NCI-H2171 (cell line): ENCODE measurements at places on chromosomes 12 and 14.

DNA sequence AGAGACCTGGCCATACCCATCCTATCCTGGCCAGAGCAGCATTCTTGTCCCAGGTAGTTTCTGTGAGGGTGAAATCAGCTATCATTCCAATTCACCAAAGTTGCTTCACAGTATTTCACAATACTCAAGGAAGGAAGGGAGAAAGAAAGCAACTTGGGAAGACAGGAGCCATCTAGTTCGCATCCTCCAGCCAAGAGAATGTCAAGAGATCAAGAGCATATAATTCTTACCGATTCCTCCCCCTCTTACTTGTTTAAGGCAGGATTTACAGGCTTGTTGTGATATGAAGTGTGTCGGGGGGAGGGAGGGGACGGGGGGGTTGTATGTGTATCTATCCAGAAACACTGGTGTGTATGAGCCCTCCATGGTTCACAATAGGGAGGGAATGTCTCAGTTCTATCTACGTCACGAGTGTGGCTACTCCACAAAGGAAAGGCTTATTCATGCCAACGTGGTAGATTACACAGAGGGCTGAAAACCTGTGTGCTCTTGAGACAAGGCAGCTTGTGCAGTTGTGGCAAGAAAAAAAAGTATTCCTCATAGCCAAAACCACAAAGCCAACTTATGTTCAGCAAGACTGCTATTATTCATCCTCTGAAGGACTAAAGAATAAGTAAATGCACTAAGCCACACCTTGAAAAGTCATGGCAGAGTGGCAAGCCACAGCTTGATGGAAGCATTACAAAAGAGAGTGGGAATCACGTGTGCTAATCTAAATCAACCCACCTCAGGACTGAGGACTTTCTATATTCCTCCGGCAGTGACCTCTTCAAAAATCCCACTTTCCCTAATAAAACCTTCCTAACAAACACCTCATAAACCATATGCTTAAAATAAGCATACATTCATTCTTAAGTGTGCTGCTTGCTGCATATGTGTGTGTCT is 35.0 kb downstream of the CORO1C start:
- DNase-seq: no peak

DNA sequence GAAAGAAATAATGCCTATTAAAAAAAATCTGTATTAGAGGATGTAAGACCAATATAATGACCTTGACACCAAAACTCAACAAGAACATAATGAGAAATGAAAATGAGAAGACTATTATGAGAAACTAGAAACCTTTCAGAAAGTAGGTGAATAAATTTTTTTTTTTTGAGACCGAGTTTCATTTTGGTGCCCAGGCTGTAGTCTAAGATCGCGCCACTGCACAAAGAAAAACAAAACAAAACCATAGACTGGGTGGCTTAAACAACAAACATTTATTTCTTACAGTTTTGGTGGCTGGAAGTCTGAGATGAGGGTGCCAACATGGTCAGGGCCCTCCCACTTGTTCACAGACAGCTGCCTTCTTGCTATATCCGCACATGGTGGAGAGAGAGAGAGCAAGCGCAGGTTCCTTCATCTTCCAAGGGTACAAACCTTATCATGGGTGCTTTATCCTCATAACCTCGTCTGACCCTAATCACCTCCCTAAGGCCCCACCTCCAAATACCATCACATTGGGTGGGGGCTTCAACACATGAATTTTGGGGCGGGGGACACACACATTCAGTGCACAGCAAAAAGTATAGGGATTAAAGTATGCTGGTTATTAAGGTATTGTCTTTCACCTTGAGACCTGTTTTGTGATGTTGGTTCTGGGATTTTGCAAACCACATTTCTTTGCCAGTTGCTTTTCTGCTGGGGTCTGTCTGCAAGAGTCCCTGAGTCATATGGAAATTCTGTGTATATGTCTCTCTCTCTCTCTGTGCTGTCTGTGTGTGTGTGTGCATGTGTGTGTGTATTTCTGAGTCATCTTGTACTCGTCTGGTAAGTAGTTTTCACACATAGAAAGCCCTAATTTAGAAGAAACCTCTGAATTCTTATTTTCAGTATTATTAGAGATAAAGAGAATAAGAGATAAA is 26.2 kb downstream of the ZCRB1 start:
- no peak for DNase-seq

DNA sequence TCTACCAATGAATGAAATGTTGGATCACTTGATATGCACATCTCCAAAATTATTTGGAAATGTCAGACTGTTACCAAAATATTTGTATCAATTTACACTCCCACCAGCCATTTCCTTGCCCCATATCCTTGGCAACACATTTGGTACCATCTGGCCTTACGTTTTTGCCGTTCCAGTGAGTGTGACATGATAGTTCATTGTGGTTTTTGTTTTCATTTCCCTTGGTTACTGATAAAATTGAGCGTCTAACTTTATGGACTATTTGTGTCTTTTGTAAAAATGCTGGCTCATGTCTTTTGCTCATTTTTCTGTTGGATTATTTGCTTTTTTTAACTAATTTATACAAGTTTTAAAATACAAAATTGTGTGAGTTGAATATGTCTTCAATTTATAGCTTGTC is 11.0 kb downstream of the KLHDC1 start:
- DNase-seq: peak; percentile 87

GRCh38 chr12:127570793-127571360 is 696.1 kb upstream of the TMEM132C start:
- no peak for DNase-seq

DNA sequence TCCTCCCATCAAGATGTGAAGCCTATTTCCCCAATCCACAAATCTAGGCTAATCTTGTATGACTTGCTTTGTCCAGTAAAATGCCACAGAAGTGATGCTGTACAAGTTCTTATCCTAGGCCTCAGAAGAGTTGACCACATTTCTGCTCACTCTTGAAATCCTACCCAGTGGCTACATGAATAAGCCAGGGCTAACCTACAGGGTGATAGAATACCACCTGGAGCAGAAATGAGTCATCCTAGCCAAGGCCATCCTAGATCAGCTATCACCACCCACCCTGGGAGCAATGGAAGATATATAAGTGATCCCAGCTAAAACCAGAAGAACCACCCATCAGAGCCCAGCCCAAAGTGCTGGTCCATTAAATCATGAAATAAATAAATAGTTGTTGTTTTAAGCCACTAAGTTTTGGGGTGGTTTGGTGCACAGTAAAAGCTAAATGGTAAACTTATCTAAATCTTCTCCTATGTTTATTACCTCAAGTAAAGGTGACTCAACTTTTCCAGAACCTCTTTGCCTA is 105.1 kb downstream of the RPS29 start:
- no peak for DNase-seq

- no peak for DNase-seq
Observed at GRCh38 chr12:115623764-115624334, 653.6 kb downstream of the MED13L start.

DNA sequence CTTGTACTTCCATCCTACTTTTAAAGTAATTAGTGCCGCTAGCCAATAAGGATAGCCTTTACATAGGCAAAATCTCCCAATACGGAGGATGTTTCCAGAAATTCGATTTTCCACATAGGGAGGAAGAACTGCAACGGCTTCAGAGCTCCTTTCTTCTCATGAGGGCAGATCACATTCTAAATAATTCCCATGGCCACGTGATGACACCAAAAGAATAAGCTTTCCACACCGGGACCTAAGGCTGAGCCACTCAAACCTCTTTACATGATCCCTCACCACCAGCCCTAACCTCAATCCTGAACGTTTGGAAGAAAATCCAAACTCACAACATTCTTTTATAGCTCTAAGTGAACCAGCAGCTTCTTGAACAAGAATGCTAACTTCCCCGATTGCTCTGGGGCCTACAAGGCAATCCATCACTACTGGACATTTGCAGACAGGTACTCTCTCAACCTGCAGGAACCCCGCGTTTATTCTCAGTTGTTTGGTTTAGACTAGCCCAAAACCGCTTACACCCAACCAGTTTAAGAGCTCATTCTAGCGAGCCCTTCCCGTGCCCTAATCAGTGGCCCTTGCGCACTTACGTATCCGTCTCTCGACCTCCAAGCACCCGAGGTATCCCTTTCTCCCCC is 884 bp downstream of the CAPRIN2 start:
- peak; percentile 33 for DNase-seq

GRCh38 chr14:89624500-89625156 is 207.6 kb upstream of the FOXN3 start:
- DNase-seq: no peak

- no peak for DNase-seq
Observed at GRCh38 chr12:124233846-124234640, 60.9 kb upstream of the RFLNA start.

- no peak for DNase-seq
Observed at GRCh38 chr12:12081836-12082497, 11.2 kb downstream of the BCL2L14 start.

GRCh38 chr14:77645520-77646230 is 29.2 kb upstream of the SPTLC2 start:
- no peak for DNase-seq

GRCh38 chr14:88049266-88049665 is 44.3 kb downstream of the GPR65 start:
- DNase-seq: no peak

DNA sequence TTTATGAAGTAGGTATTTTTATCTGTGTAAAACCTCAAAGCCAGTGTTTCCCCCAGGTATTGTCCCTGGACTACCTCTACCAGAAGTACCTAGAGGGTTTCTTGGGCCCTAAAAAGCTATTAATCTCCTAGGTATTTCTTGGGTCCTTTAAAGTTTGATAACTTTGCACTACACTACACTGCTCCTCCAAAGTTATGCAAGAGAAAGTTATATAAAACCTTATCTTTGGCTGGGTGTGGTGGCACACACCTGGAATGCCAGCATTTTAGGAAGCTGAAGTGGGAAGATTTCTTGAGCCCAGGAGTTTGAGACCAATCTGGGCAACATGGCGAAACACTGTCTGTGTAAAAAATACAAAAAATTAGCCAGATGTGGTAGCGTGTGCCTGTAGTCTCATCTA is 34.9 kb downstream of the PTPN21 start:
- DNase-seq: no peak

- peak; percentile 90 for DNase-seq
Observed at GRCh38 chr14:104678346-104678745, 11.1 kb upstream of the INF2 start.

DNA sequence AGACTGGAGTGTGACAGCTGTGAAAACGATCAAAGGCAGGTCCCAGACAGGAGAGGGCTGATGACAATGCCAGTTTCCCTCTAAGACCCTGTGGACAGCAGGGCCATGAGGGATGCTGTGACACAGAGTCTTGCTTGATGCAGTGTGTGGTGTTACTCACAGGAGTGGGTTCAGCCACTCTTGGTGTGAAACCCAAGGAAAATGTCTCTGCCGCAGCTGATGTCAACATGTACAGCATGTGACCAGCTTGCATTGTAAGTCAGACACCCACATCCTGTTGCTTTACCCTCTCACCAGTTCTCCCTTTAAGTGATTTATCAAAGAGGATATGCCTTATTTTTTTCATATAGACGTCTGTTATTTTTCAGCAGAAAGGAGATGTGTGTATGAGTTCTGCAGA is 268.6 kb downstream of the BTG1 start:
- DNase-seq: peak; percentile 33

- no peak for DNase-seq
Observed at GRCh38 chr14:76575108-76575507, 186.2 kb upstream of the VASH1 start.

DNA sequence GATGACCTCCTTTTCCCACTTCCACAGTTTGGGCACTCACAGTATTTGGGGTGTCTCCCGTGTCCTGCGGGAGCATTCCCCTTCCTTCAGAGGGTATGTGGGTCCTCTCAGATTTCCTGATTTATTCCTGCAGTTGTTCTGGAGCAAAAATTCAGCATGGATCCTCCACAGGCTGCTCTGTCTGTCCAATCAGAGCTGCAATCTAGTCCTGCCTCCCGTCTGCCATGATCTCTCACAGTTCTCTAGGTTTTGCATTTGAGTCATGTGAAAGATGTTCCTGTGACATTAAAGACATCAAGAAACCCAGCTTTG is 435.9 kb downstream of the TMTC2 start:
- DNase-seq: no peak

DNA sequence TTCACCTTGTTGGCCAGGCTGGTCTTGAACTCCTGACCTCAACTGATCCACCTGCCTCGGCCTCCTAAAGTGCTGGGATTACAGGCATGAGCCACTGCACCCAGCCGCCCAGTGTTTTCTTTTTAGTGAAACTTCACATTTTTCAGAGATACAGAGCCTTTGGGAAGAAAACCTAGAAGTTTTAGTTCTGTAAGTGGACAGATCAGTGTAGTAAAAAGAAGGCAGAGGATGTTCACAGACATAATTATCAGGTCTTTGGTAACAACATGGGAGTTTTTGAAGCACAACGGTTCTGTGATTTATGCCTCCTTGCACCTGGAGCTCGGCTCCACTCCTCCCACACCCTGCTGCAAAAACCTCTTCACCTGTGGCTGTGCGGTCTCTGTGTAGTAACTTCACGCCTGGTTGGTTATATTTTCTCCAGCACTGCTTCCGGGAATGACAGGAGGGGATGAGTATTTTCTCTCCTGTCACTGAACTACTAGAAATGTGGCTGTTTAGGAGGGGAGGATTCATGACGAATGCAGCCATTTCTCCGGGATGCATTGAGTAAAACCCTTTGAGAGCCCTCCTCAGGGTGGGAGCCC is 67.0 kb downstream of the ARF6 start:
- peak; percentile 47 for DNase-seq

GRCh38 chr14:52266782-52267181 is 716 bp upstream of the PTGDR start:
- no peak for DNase-seq

GRCh38 chr14:81519200-81520011 is 14.2 kb downstream of the SEL1L start:
- no peak for DNase-seq

- DNase-seq: no peak
Observed at GRCh38 chr12:106080791-106081170, 58.0 kb downstream of the NUAK1 start.

DNA sequence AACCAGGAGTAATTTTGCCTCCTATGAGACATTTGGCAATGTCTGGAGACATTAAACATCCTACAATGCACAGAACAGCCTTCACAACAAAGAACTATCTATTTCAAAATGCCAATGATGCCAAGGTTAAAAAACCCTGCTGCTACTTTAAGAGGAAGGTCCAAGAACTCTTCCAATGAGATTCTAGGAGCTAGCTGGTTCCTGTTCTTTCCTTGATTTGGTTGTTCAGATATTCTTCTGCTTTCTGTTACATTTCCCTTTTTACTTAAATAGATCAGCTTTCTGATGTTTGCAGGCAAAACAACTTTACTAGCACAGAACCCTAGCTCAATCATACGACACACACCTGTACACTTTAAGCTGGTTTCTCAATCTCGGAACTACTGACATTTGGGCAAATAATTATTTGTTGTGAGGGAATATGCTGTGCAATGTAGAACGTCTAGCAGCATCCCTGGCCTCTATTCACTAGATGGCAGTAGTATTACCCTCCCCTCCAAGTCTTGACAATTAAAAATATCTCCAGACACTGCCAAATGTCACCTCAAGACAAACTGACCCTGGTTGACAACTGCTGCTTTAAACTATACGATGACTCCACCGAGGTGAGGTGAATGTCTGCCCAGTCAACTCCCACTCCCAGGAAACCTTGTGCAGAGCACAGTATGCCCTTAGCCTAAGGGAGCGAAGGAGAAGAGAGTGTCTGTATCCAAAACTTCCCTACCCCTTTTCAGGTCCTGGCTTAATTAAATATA is 4.4 kb downstream of the BLTP3B start:
- DNase-seq: no peak
